ENCODE measurements at places on chromosomes 12 and 14.
A peak's percentile ranks its signal among the peaks of the same experiment; 100 is the strongest.

GRCh38 chr12:57546438-57547287 is at the start of gene DCTN2:
Gene DCTN2, minus strand, starts transcription at chr12:57547192. Its CDS starts 129 bp downstream, at chr12:57547063.
- peak; percentile 99 for DNase-seq

DNA sequence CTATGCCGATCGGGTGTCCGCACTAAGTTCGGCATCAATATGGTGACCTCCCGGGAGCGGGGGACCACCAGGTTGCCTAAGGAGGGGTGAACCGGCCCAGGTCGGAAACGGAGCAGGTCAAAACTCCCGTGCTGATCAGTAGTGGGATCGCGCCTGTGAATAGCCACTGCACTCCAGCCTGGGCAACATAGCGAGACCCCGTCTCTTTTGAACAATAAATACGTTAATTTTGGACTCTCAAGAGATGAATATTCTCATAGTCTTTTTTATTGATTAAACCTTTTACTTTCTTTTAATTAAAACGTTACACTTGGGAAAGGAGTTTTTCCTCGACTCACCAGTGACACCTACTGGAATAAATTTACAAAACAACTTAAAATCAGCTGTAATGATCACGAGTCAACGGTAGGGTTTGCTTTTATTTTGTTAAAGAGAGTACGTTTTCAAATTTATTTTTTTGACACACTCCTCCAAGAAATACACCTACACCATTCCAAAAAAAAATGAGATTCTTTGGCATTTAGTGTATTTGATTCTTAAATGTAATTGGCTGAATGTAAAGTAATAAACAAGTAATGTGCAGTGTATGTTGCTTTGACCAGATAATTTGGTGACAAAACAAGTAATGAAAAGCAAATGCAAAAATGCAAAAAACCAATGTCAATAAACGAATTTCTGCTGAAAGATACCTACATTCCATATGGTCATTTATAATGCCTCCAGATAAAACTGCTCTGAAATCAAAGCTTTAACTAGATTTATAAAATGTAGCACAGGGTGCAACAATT is 687 bp upstream of the RPS29 start:
- DNase-seq, result peak; percentile 78

DNA sequence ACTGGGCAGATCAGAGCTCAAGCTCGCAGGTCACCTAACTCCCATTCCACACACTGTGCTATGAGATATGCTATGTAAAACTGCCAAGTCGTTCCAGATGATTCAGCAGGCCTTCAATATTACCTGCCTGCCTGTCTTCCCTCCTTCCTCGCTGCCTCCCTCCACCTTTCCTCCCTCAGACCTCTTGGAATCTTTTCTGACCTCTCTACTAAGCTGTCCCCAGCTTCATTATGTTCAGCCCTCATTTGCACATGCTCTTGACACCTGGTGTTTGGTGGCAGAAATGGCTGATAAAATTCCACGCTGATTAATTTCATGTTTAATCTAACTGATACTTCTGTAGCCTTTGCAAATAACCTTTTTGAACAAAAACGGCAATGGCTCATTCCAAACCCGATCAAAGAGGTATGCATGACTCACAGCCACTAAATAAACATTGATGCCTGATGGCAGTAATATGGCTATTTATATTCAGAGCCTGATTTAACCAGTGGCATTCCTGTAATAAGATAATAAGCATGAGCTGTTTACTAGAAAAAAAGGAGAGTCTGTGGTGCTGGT is 130.8 kb upstream of the EGLN3 start:
- DNase-seq, result peak; percentile 65

GRCh38 chr12:50218386-50218785 is 51.2 kb upstream of the CERS5 start:
- DNase-seq, result peak; percentile 68

DNA sequence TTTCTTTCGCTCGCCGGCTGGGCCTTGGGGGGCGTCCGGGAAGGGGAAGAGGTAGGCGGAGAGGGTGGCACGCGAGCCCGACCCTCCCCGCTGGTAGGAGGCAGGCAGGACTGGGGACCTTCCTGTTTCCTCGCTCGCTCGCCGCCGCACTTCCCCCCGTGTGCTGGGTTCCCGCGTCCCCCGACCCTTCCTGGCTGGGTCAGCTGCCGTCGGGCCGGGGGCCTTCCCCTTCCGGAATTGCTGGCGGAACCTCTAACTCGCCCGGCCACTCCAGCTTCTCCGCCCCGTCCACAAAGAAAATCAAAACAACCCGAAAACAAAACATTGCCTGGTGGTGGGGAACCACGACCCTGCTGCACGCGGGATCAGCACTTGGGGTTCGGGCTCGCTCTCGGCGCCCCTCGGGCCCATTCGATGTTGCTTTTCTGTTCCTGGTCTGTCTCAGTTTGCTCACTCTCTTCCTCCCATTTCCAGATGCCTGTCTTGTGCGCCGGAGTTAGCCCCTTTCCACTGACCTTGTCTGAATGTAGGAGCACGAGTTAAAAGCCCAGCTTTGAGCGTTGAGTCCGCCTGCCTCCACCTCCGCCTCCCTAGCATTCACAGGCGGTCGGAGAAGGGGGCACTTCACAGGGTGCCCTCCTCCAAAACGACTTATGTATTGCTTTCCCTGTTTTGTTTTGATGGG is 581 bp downstream of the PAPOLA start:
- DNase-seq, result peak; percentile 49

DNA sequence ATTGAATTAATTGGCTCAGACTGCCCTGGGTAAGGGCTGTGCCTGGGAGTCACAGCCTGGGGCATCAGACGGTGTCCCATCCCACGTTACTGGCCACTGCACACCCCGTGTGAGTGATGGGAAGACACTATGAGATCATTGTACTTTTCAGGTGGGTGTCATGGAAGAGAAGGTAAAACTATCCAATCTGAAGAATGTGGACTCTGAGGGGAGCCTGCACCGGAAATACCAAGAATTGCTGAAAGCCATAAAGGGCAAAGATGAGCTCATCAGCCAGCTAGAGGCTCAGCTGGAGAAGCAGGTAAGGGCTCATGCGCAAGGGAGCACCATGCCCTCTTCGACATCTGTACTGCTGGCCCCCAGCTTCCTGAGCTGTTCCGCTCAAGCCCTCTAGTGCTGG is 24.0 kb downstream of the PLEKHH1 start:
- DNase-seq, result peak; percentile 26

- DNase-seq, result peak; percentile 83
Measured at GRCh38 chr14:79011091-79011919, 841.1 kb downstream of the NRXN3 start.

DNA sequence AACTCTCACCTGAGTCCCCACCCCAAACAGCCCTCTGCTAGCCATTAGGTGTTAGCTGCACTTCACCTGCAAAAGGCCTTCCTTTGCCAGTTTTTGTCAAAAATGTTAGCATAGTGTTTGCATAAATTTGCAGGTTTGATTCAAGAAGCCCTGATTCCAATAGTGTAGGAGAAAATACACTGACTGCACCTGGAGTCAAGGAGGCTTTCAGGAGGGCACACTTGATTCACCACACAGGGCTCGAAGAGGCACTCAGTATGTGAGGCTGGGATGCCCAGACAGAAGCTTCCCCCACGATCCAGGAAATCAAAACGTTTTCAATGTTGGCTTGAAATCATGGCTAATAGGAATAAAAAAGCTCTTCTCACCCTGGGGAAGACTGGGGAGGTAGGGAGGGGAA is 40.5 kb upstream of the DDX11 start:
- DNase-seq, result no peak

- peak; percentile 11 for DNase-seq
Measured at GRCh38 chr12:28540324-28540714, 350.1 kb downstream of the CCDC91 start.

GRCh38 chr12:132429946-132430643 is 59.9 kb upstream of the FBRSL1 start:
- no peak for DNase-seq

DNA sequence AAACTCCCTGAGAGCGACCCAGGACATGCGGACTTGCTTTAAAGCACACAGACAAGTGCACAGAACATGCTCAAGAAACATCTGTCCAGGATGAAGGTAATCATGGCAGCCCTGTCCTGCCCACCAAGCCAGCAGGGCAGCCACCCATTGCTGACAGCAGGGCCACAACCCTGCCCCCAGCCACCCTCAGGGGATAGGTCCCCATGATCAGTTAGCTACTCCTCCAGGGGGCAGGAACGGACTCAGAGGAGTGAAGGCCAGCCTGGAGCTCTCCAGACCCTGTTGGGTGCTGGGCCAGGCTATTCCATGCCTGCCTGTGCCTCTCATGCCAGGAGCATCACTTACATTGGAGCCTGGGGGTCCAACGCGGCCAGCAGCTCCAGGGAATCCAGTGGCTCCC is 15.8 kb downstream of the TMEM106C start:
- no peak for DNase-seq

DNA sequence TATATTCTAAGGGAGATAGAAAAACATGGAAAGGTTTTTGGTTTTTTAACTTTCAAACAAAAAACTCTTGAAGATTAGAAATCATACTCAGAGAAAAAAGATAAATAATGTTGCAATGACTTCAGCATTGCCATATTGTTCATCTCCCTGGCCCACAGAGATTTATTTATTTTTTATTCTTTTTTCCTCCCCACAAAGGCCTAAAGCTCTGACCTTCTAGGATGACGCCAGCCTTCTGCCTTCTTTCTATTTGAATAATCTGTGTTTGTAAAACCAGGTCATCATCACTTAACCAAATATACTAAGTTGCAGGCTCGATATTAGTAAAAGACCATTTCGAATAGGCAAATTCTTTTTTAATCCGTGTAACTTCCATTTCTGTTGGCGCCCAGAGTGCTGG is 4.4 kb upstream of the DCP1B start:
- peak; percentile 13 for DNase-seq

- no peak for DNase-seq
Measured at GRCh38 chr12:30188602-30189326, 405.0 kb upstream of the TMTC1 start.

- DNase-seq, result no peak
Measured at GRCh38 chr12:41277946-41278267, 89.8 kb downstream of the PDZRN4 start.

Data from EH (cell line).